T-helper 2 cell (primary cell): ENCODE measurements at places on chromosomes 7 and 10.

DNA sequence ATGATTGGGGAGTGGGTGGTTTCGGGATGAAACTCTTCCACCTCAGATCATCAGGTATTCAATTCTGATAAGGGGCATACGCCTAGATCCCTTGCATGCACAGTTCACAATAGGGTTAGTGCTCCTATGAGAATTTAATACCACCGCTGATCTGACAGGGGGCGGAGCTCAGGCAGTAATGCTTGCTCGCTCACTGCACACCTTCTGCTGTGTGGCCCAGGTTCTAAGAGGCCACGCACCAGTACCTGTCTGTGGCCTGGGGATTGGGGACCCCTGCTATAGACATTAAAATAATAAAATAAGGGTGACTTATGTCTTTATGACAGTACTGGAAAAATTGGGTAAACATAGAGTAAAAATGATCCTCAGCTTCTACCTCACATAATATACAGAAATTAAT is 66.1 kb downstream of the SAMD9 start:
- DNase-seq, result no peak

DNA sequence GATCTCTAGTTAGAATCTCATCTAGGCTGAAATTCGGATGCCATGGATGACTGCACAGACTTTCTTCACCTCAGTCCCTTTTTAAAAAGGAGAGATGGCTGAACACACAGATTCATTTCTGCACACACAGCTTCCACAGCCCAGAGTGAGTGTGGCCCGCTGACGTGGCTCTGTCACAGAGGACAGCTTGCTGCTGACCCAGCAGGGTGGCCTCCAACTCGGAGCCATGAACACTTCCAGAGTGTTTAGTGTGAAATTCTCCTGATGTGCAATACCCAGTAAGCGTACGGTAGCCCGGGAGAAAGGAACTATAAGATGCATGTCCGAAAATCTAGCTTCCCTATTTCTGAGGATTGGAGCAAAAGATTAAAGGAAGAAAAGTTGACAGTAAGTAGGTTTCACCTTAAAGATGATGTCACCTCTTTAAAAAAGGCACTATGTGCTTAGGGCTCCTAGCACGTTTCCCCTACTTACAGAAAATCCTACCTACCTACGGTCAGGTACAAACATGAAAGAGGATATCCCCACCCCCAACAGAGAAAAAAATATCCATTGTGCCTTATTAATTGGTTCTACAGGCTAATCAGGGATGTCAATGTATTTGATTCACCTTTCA is 162.2 kb downstream of the RAPGEF5 start:
- no peak for DNase-seq

DNA sequence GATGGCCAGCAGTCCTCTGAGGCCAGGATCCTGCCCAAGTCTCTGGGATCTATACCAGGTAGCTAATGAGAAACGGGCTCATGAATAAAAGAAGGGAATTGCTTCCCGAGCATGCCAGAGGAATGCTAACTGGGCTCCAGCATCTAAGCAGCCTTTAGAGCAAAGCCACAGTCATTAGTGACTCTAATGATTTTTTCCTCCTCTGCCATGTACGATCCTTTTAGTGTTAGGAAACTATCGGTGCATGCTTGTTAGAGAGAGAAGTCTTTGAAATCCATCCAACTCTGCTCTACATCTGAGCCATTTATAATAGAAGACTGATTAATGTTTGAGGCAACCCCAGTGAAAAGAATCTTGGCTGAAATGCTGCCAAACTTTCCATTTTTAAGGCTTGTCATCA is 124.9 kb upstream of the TCERG1L start:
- no peak for DNase-seq

DNA sequence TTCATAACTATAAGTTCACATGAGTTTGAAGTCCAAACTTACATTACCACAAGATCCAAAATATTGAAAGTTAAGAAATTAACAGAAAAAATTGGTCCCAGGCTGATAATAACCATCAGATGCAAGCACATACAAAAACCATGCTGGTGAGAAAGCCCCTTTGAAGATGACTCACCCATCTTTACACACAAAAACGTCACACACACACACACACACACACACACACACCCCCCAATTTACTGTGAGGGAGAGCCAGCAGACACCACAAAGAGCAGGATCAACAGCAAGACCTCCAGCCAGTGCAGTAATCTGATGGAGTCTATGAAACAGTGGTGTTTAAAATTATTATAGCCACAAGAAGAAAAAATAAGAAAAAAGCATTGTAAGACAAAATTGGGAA is 50.1 kb upstream of the DRGX start:
- DNase-seq, result no peak

DNA sequence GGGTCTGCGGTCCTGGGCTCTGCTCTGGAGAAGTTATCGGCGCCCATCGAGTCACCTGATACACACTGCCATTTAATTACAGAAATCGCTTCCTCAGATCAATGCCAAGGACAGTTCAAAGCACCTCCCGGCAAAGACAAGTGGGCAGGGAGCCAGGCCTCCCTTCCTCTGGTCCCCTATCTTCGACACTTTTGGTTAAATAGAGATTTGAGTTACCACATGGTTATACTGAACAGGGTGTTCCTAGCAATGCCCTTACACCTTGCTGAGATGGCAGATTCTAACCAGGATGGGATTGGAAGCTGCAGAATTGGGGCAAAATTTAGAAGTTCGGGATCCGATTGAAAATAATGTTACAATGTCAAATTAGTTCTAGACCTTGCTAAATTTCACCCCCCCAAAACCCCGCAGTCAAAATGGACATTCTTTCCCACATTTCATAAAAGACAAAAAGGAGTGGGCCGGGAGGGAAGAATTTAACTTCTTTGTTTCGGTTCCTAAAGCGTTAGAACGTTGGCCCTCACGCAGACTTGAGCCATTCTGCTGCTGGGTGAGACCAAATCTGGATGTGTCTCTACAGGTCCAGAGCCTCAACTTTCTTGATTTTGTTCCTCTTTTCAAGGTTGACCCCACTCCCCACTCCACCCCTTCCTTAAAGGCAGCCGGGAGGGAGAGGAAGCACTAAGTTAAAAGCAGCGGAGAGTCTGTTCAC is 2.2 kb upstream of the DLX5 start:
- no peak for DNase-seq

DNA sequence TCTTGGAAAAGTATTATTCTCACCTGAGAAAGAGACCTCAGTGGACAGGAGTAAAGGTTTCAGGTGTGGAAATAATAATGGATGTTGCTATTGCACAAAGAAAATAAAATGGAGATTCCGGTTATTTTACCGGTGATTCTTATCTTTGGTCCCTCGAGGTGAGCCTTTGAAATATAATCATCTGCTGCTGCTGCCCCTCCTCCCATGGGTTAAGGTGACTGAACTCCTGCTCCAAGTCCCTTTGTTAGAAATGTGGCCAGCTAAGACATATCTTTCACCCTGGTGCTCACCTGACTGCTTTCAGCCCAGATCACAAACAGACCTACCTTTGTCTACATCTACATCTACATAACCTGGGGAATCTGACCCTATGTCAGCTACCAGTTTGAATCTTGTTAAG is 5.7 kb downstream of the CUBN start:
- no peak for DNase-seq
